ENCODE measurements at places on chromosomes 4 and X. TPM values are rescaled to one million over a fixed set of nuclear protein-coding genes. Genes with fewer than 3 reads are reported as not detected.

Gene GPR50
- total RNA-seq = not detected

Gene CT47B1
- total RNA-seq = not detected

Gene GYPE
- 1.2 TPM for total RNA-seq

Gene CHIC1
- 12.5 TPM for total RNA-seq

Gene MAGEB10
- total RNA-seq = not detected

All from sciatic nerve (tissue), 2 donors.